ENCODE measurements at places on chromosomes 1 and 21.

GRCh38 chr1:23964235-23964668 is 4.6 kb downstream of the PNRC2 start:
- DNase-seq, result no peak

GRCh38 chr1:18324246-18324645 is 156.5 kb upstream of the KLHDC7A start:
- DNase-seq, result no peak

DNA sequence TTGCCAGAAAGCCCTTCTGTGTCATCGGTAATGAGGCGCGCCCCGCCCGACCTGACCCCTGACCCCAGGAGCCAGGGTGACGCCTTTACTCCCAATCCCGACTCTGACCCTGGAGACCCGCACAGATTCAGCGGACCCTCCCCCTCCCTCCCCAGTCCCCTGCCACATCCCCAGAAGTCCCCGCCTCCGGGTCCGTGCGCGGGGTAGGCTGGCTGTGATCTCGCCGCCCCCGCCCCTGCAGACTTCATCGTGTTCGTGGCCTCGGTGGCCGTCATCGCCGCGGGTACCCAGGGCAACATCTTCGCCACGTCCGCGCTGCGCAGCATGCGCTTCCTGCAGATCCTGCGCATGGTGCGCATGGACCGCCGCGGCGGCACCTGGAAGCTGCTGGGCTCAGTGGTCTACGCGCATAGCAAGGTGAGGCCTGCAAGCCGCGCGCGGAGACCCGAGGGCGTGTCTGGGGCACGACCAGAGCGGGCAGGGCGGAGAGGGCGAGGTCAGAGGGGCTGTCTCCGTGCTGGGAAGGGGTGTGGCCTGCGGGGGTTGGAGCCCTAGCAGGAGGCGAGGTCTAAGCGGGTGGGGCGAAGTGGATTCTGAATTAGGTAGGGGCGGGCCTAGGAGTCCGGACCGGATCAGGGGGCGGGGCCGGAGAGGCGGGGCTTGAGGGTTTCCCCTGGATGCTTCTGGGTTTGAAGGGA is 34.8 kb downstream of the KCNQ4 start:
- DNase-seq, result peak; percentile 90

DNA sequence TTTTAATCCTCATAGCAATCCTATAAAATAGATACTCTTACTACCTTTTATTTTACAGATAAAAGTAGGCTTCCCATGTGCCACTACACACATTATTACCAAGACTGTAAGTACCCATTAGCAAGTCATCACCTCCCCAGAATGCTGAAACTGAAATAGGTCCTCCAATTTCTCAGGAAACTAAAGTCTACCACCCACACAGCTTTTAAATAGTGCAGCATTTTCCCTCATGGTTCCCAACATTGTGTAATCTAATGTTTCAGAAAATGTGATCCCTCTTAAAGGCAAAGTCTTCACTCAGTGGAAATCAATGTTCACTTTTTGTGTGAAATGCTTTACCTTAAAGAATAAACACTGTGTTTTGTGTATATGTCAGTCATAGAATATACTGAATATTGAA is 356.5 kb downstream of the GPATCH2 start:
- DNase-seq, result no peak
